ENCODE measurements at places on chromosomes 1 and 21. TPM values are rescaled to one million over a fixed set of nuclear protein-coding genes. Genes with fewer than 3 reads are reported as not detected.
A peak's percentile ranks its signal among the peaks of the same experiment; 100 is the strongest.

The PGBD5 gene
- total RNA-seq = 0.05 TPM

The ANKRD65 gene
- total RNA-seq = 1.9 TPM

The HSD3B2 gene
- 1.2 TPM for total RNA-seq

The OR2L13 gene
- not detected for total RNA-seq

The VHLL gene
- total RNA-seq = 0.28 TPM

DNA sequence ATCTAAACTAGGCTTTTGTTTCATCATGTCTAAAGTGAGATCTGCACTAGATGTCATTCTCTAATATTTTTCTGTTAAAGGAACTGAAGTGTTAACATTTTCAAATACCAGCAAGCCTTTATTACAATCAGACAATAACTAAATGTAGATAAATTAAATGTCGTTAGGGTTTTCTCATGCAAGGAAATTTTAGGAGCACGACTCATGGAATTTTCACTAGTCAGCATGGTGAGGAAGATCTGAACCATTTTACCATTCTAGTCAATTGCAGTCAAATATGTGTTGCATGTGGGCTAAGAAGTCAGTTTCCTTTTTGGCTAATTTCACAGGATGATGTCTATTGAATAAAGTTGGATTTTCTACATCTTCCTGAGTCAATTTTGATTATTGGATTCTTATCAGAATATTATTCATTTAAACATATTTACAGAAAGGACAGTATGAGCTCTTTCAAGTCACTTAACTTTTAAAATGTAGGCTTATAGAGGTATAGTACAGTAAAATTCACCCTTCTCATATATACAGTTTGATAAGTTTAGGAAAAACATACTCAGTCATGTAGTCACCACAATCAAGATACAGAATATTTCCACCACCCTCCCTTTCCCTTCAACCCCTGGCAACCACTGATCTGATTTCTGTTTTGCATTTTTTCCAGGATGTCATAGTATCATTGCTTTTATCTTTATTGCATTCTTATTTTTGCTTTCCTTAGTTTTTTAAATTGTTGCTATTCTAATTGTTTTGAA, 9.2 kb downstream of the GCSAML start:
- no peaks in the 10 kb centered on the region for H3K27me3 ChIP-seq
- H3K27ac ChIP-seq = no peak overlapping the region
- no peak for DNase-seq

- peaks cover 4% of the 10 kb centered on the region for H3K27me3 ChIP-seq
- no peak overlapping the region for H3K27ac ChIP-seq
- H3K36me3 ChIP-seq = no peaks in the 10 kb centered on the region
- H3K4me1 ChIP-seq = no peaks in the 10 kb centered on the region
Observed at GRCh38 chr1:157496121-157496526, 56.2 kb downstream of the FCRL5 start.

GRCh38 chr21:17738176-17738953, 80.8 kb downstream of the C21orf91 start:
- H3K27ac ChIP-seq = no peak overlapping the region
- DNase-seq = no peak
- no peaks in the 10 kb centered on the region for H3K36me3 ChIP-seq
- H3K27me3 ChIP-seq = no peaks in the 10 kb centered on the region

DNA sequence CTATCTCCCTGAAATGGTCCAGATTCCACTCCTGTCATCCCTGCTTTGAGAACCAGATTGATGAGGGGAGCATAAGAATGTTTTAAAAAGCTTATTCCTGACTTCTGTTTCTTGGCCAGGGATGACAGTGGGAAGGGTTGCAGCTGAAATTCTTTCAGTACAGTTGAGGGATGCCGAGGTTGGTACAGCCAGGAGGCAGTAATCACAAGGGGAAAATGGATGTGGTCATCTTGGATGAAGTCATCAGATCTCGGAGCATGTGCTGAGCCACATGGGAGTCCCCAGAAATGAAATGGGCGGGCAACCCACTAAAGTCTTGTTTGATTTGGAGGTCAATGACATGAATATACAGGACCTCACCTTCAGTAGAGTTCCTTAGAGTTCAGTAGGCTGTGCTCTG, 18.7 kb upstream of the PLA2G2E start:
- H3K4me3 ChIP-seq = no peak overlapping the region
- no peak for DNase-seq
- no peaks in the 10 kb centered on the region for H3K27me3 ChIP-seq
- H3K36me3 ChIP-seq = no peaks in the 10 kb centered on the region

GRCh38 chr1:67609577-67610341, 75.2 kb upstream of the GADD45A start:
- H3K27ac ChIP-seq = peak overlapping the region; percentile 62
- H3K4me1 ChIP-seq = peaks cover 12% of the 10 kb centered on the region
- no peak overlapping the region for H3K4me3 ChIP-seq

DNA sequence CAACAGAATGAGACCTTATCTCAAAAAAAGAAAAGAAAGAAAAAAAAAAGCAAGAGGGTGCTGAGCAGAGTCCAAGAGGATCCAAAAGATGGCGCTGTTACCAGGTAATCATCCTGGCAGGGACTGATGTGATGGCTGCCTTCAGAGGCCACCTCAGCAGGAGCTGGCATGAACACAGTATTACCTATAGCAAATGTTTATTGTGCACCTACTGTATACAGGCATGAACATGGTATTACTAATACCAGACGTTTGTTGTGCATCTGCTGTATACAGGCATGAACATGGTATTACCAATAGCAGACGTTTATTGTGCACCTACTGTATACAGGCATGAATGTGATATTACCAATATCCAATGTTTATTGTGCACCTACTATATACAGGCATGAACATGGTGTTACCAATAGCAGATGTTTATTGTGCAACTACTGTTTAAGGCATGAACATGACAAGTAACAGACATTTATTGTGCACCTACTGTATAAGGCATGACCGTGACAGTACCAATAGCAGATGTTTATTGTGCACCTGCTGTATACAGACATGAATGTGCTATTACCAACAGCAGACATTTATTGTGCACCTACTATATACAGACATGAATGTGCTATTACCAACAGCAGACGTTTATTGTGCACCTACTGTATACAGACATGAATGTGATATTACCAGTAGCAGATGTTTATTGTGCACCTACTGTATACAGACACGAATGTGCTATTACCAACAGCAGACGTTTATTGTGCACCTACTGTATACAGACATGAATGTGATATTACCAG, 115.1 kb upstream of the TMEM51 start:
- peak; percentile 42 for DNase-seq
- no peak overlapping the region for H3K27ac ChIP-seq
- no peaks in the 10 kb centered on the region for H3K4me1 ChIP-seq
- H3K4me3 ChIP-seq = no peak overlapping the region
- H3K36me3 ChIP-seq = no peaks in the 10 kb centered on the region

GRCh38 chr21:31576428-31576827, 83.1 kb upstream of the SOD1 start:
- no peak overlapping the region for H3K4me3 ChIP-seq
- no peak overlapping the region for H3K27ac ChIP-seq
- no peaks in the 10 kb centered on the region for H3K4me1 ChIP-seq

DNA sequence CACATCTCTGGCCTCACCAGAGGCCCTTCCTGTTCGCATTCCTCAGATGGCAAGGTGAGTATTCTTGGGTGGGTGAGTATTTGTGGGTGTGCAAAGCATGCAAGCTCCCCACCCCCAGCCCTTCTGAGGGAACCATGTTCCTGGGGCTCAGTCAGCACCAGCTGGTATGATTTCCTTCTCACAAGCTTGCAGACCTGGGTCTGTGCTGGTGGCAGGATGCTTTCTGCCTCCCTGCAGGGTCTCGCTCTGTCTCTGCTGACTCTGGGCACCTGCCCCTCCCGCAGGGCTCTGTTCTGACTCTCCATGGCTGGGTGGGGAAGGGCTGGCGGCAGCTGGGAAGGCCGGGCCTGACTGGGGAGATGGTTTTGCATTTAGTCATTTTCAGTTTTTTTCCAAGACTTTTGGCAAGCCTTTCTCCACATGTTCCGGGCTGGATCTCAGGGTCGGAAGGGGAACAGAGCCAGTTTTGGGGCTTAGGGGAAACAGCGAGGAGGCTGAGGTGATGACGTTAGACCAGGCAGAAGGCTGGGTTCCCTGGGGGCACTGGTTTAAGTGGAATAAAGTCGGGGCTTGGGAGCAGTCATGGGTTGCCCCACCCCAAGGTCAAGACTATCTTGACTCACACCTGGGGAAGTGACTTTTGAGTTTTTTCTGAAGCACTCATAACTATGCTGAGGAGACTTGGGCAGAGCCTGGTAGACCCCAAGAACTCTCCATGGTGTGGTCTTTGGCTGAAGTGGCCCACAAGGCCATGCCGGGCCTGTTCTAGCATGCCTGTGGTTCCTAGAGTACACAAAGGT, 6.2 kb downstream of the RASSF5 start:
- H3K4me3 ChIP-seq = no peak overlapping the region
- no peaks in the 10 kb centered on the region for H3K36me3 ChIP-seq
- no peaks in the 10 kb centered on the region for H3K4me1 ChIP-seq
- DNase-seq = no peak
- H3K27ac ChIP-seq = no peak overlapping the region
- peaks cover 4% of the 10 kb centered on the region for H3K27me3 ChIP-seq

DNA sequence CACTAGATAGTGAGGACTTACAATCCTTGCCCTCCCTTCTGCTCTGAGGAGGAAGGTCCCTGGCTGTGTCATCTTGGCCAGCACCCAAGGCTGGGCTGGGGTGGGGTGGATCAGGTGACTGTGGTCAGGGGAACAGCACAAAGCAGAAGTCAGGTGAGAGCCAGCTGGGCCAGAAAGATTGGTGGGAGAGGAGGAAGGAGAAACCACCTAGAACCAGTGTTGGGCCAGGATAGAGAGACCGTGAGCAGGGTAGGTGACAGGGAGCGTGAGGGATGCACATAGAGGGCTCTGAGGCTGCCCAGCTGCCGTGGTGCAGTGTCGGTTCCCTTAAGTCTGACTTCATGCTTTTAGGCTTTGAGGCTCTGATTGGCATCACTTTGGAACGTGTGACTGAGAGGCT, 22.7 kb downstream of the NCF2 start:
- DNase-seq = no peak
- H3K27me3 ChIP-seq = no peaks in the 10 kb centered on the region
- H3K4me1 ChIP-seq = no peaks in the 10 kb centered on the region
- H3K27ac ChIP-seq = no peak overlapping the region
- H3K36me3 ChIP-seq = no peaks in the 10 kb centered on the region
- H3K4me3 ChIP-seq = no peak overlapping the region

DNA sequence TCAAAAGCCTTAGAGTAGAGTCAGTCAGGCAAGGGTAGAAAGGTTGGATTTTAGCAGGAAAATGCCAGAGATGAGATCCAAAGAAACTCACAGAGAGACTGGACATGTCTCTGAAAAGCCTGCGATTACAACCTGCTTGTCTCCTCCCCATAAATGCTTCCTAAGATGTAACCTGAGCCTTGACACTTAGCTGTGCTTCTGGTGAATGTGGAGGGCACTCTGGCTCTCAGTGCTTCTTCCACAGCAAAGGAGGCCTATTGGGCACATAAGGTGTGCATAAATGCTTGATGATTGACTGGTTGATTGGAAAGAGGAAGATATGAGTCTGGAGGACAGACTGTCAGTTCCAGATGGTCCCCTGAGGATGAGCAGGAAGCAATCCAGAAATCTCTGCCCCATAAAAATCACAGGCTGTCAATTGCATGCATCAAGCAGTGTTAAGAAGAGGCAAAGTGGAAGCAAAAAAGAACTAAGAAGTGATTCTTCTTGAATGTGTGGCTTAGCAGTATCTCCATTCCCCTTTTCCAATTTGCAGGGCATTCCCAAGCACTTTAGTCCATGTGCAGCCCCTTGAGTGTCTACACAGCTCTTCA, 236.2 kb upstream of the RRP15 start:
- H3K4me1 ChIP-seq = no peaks in the 10 kb centered on the region
- H3K27me3 ChIP-seq = no peaks in the 10 kb centered on the region
- H3K36me3 ChIP-seq = no peaks in the 10 kb centered on the region
- H3K27ac ChIP-seq = no peak overlapping the region
